ENCODE measurements at places on chromosomes 11 and 22.
A peak's percentile ranks its signal among the peaks of the same experiment; 100 is the strongest.

- DNase-seq, result no peak
These were observed 472.6 kb downstream of the NELL1 start for GRCh38 chr11:21142007-21142406.

DNA sequence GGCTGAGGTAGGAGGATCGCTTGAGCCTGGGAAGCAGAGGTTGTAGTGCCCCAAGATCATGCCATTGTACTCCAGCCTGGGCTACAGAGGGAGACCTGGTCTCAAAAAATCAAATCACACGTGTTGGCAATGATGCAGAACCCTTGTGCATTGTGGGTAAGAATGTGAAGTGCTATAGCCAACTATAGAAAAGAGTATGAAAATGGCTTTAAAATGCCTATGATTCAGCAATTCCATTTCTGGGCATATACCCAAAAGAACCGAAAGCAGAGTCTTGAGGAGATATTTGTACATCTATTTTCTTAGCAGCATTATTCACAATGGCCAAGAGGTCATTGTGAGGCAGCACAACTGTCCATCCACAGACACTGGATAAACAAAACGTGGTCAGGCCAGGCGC, 2.6 kb upstream of the FADS3 start:
- peak; percentile 65 for DNase-seq

DNA sequence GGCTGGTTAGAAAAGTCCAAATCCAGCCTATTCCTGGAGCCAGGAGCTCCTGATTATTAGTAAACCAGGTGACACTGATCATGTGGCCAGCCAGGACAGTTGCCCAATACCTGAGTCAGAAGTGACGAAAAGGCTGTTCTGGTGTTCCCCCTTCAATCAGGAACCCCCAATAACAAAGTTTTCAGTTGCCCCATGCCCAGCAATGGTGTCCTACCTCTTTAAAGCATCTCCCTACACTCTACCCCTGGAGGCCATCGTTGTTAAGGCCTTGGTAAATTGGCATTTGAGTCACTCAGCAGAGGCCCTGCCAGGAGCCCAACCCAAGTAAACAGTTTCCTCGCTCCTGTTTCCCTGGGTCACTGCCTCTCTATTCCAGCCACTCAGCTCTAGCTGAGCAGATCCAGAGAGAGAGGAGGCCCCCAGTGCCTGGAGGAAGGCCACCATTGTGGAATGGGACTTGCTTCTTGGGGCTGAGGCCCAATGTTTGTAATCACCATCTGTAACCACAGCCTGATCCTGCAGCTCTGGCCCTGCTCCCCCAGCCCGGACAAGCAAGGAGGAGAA, 25.0 kb downstream of the ARHGAP1 start:
- DNase-seq, result no peak

DNA sequence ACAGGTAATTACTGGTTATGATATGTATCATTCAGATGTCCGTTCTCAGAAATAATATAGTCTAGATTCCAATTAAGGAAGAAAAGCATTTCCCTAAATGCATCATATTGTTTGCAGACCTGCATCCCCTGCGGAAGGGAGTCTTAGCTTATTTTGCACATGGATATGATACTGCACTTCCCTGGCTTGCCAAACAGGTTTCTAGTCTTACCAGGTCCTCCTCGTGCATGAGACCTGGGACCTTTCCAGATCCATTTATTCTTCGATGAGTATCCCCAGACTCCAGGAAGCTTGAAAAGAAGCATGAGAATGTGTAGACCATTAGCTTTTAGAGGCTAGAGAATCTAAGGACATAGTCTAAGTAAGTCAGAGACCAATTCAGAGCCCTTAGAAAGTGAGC, 30.6 kb downstream of the CYB5R2 start:
- DNase-seq, result no peak

DNA sequence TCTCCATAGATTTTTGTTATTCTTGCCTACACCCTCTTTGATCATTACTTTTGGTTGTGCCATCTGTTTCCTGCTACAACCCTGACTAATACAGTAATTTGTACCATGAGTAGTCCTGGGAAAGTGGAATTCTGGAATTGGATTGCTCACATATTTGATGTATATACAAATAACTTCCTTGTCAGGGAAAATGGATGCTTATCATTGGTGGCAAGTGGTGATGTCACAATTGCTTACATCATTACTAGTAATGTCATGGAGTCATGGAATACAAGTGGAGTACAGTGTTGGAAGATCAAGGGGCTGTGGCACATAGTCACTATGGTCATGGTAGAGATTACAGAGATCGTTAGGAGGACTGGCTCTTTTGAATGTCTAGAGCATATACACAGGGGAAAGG, 24.4 kb downstream of the AASDHPPT start:
- DNase-seq, result no peak

- no peak for DNase-seq
These were observed 1.5 kb downstream of the ANO9 start for GRCh38 chr11:440065-441042.

GRCh38 chr11:113991718-113992458, 17.0 kb downstream of the HTR3A start:
- no peak for DNase-seq

- DNase-seq, result no peak
These were observed 48.2 kb downstream of the MOB2 start for GRCh38 chr11:1438261-1438966.

GRCh38 chr11:113664981-113665710, 41.0 kb downstream of the TMPRSS5 start:
- DNase-seq, result no peak

DNA sequence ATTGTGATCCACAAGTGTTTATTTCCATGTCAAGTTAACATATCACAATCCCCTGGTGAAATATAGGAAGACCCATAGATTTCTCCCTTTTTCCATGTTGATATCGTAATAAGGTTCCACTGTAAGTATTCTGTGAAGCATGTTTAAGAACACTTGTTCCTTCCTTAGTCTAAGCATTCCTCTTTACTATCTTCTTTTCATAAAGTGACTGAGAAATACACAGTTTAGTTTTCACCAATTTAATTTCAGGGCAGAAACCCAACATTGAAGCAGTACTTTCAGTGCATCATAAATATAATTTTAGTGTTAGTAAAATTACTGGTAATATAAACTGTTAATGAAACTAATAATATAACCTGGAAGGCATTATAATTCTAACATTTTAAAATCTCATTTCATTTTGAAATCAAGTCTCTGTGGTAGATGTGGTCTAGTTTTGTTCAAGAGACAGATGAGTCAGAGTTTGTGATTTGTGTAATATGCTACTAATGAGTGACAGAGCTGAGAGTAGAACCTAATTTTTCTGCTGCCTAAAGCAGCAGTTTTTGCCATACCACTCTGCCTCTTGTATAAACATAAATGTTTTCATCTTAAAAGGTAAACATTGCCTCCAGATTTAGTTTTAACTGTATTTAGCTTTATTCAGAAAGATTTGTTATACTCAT, 79.4 kb downstream of the ATM start:
- no peak for DNase-seq

- no peak for DNase-seq
These were observed 49.3 kb upstream of the MPPED2 start for GRCh38 chr11:30635401-30635989.

GRCh38 chr11:2210366-2211112, 38.9 kb upstream of the TH start:
- no peak for DNase-seq

DNA sequence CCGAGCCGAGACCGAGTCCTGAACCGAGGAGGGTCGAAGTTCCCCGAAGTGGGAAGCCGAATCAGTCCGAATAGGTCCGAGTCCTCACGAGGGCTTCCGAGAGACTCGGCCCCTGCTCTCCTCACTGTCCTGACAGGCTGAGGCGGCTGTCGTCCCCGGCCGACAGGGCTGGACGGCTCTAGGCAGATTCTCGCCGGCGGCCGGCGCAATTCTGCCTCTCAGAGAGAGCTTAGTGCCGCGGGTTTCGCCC, 191 bp upstream of the DEAF1 start:
- DNase-seq, result no peak

DNA sequence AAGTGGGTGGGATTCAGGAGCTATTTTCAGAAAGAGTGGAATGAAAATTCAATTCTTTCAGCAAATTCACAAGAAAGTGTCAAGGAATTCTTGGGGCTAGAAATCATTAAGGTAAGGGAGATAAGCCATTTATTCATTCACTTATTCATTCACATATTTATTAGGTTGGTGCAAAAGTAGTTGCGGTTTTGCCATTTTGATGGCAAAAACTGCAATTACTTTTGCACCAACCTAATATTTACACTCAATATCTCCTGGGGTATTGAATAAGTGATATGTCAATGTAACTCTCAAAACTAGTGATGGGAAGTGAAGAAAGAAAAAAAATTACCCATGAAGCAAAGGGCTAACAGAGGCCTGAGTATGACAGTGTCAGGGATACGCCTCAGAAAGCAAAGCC, at the start of gene OR10W1:
TSS of gene OR10W1 (minus strand) at position 119 of the 400 bp plus-strand sequence. CDS start 402 bp downstream, outside the sequence.
- DNase-seq, result no peak

GRCh38 chr11:33383075-33383919, 126.1 kb downstream of the HIPK3 start:
- DNase-seq, result no peak

- DNase-seq, result no peak
These were observed 843.0 kb downstream of the TBC1D22A start for GRCh38 chr22:47605441-47605840.

GRCh38 chr11:95157824-95158223, 68.2 kb downstream of the ENDOD1 start:
- no peak for DNase-seq
